ENCODE measurements at places on chromosomes 5 and 9.

DNA sequence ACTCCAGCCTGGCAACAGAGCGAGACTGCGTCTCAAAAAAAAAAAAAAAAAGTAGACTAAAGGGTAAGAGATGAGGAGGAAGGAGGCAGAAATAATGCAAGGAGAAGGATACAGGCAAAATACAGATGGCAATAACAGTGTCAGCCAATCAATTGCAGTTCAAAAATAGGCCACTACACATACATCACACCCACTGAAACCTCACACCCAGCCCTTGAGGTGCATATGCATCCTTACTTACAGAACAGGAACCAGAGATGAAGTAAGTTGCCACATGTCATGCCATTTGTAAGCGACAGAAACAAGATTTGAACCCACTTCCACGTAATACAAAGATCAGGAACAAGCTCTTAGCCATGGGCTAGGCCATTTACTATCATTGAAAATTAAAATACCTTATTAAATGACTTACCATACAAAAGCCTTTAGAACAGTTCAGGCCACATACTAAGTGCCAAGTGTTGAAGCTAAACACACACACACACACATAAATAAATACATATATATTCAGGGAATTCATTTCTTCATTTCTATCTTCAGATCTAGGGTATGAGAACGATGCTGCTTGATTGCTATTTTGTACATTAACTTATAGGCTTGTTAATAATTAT lies 98.4 kb downstream of the FNBP1 start:
- no peak for DNase-seq

DNA sequence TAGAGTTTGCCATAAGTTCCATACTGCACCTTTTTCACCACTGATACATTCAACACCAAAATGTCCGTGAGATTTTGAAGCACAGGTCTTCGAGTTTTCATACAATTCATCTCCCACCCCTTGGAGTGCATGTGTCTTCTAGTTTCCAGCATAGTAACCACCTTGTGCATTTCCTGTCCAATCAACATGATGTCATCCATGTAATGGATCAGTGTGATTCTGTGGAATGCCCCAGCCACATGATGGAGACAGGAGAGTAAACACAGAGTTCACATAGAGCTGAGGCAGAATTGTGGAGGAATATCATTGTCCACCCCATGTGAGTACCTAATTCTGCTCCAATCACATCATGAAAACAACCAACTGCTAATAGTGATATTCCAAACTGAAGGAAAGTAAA lies 441.5 kb upstream of the CDH6 start:
- DNase-seq = no peak

DNA sequence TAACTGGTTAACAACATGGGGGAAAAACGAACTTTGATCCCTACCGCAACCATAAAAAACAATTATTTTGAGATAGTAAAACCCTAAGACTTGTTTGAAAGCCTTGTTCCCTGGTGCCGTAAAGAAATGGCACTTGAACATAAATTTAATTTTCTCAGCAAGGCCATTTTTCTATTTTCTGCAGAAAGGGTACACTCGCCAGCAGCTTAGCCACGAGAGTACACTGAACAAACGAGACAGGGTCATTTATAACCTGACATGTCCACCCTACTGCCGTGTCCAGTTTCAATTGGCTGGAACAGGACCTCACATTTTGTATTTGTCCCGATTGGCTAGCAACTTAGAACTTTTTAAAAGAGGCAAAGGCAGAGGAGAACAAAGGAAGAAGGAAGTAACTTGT lies 26.8 kb downstream of the FBXW11 start:
- DNase-seq = no peak

DNA sequence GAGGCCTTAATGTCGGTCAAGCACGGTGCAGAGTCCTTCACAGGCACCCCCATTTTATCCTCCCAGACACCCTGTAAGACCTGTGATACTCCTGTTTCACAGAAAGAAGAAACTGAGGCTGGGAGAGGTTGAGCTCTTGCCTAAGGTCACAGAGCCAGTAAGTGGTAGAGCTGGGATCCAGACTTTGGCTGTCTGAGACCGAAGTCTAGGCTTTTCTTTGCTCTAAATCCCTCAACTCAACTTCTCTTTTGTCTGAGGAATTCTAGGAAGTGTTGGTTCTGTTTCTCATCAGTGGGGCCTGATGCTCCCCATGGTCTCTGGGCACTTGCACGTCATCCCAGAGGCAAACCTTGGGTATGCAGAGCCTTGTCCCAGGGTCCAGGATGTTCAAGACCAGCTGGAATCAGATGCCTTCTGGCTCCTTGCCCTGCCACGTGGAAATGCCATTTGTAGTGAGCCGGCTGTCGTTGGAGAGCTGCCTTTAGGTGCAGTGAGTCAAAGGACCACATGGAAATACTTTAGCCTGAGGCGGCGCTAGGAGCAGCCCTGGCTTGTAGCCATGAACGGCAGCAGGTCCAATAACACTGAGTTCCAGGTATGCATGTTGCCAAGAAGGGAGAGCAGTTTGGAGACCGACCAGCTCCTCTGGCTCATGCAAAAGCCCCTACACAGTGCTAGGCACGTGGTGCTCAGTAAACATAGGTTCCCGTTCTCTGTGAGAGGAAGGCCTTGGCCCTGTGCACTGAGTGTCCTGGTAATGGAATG lies 9.2 kb downstream of the DCANP1 start:
- no peak for DNase-seq

- DNase-seq = no peak
Measured at GRCh38 chr9:120891884-120892747, 15.1 kb upstream of the PHF19 start.

- no peak for DNase-seq
Measured at GRCh38 chr5:58810086-58810485, 227.2 kb downstream of the RAB3C start.

- no peak for DNase-seq
Measured at GRCh38 chr5:135526924-135527323, 8.8 kb downstream of the NEUROG1 start.

- no peak for DNase-seq
Measured at GRCh38 chr9:123978981-123979380, 32.6 kb upstream of the LHX2 start.

DNA sequence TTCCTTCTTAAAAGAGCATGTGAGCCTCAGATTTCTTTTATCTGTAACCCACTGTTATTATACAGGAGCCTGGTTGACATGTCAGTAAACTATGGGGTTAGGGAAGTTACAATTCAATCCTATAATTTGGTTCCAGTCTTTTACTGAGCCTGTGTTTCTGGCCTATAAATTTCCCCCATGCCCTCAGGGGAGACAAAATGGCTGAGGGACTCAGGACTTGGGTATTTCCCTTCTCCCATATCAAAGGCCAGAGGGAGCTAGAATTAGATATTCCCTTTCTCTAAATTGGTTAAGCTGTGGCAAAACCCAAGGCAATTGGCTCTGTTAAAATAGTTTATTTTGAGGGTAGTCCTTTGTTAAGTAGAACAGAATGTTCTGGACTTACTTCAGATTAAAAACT lies 823.2 kb downstream of the TLE1 start:
- DNase-seq = no peak

GRCh38 chr5:157721159-157721558 lies 10.1 kb upstream of the THG1L start:
- DNase-seq = no peak

- DNase-seq = no peak
Measured at GRCh38 chr5:135269931-135270421, 129.1 kb downstream of the MACROH2A1 start.

GRCh38 chr5:177389241-177390169 lies 5.3 kb downstream of the SLC34A1 start:
- peak; percentile 64 for DNase-seq

GRCh38 chr9:86926145-86926544 lies 21.2 kb downstream of the GAS1 start:
- no peak for DNase-seq

DNA sequence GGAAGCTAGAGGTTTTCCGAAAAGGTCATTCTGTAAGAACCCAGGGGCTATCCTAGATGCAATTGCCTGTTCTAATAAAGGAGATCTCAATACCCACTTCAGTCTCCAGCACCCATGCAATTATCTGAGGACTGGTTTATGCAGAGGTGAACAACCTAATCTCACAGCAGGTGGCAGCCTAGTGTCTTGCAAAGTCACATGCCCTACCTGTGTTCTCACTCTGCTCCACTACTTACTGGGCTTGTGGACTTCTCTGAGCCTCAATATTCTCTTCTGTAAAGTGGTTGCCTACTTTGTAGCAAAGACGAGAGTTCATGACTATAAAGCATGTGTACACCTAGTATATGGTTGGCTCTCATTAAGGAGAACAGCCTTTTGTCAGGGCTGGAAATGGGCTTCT lies 21.0 kb upstream of the ALDH1B1 start:
- DNase-seq = no peak

DNA sequence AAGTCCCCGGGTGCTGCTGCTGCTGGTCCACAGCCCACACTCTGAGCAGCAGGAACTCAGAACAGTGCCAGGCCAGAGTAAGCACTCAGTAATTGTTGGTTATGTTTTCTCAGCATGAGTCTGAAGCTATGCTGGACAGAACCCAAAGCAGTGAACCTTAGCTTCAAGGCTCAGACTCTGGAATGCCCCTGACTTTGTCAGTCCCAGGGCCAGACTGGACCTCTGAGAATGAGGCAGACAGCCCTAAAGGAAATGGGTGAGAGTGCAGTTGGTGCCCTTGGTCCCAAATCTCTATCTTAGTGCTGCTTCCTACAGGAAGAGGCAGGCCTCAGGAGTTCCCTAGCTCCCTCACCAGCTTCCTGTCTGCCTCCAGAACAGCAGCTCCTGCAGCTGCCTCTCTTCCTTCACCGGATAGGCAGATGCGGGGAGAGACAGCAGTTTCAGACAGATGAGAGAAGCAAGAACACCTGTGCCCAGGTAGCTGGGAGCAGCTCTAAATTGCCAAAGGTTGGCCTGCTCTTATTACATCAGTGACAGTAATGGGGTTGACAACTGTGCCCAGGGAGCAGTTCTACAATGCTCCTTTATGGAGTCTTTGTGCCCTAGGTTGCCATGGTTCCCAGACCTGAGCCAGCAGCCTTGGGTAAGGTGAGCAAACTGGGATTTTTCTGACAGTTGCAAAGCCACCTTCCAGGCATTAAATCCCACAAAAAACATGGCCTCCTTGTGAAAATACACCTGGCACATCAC lies 82.2 kb upstream of the CXCL14 start:
- no peak for DNase-seq

GRCh38 chr9:16959391-16959790 lies 88.9 kb upstream of the BNC2 start:
- DNase-seq = no peak

GRCh38 chr5:126998201-126998631 lies 32.1 kb downstream of the MARCHF3 start:
- no peak for DNase-seq

DNA sequence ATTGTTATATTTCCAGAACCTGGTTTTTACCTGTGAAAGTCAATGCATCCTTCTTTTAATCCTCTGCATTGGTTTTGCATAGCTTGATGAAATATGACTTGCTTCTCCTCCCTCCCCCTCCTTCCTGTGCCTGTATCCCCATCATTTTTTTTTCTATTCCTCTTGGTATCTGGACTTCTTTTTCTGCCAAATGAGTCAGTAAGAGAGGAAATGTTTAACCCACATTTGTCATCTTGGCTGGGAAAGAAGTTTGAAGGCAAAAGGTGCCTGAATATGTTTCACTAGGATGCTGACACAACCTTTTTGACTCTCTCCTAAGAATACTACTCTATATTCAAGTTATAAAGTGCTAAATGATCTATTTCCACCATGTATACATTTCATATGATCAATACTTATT lies 35.5 kb upstream of the CDKN2B start:
- no peak for DNase-seq

GRCh38 chr5:137403869-137404268 lies 95.3 kb downstream of the SPOCK1 start:
- DNase-seq = no peak

DNA sequence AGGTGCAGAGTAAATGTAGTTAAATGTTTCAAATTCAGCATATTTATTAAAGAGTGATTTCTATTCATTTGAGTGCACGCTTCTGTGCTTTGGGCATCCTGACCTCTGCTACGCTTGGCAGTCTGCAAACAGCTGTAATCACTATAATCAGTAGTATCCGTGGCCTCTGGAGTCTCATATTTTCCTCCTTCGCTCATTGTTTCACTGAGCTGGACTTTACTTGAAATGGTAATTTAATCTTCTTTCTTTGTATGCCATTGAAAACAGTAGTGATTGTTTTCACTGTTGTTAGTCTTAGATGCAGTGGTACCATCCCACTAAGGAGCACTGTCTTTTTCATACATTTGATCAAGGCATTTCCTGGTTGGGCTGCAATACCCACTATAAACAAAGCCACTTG lies 43.5 kb upstream of the CAVIN4 start:
- no peak for DNase-seq

GRCh38 chr9:18739641-18740318 lies 265.8 kb downstream of the ADAMTSL1 start:
- DNase-seq = no peak

GRCh38 chr9:7368410-7369292 lies 430.9 kb downstream of the DMAC1 start:
- DNase-seq = no peak

- no peak for DNase-seq
Measured at GRCh38 chr9:34454571-34455065, 3.8 kb downstream of the FAM219A start.

DNA sequence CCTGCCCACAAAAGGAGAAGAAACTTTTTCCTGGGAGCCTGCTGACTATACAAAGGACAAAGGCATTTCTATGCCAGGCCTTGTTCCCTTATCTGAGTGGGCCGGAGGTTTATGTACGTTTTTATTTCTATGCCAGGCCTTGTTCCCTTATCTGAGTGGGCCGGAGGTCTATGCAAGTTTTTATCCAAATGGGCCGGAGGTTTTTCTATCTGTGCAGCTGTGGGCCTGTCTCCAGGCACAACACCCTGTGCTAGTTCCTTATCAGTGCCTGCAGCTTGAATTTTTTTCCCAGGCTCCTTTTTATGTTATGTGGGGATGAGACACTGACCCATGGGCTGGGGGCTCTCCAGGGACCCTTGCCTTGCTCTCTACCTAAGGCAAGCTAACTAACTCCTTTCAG lies 5.5 kb downstream of the SLC25A2 start:
- DNase-seq = no peak

- DNase-seq = no peak
Measured at GRCh38 chr9:105023788-105024187, 95.8 kb upstream of the ABCA1 start.

DNA sequence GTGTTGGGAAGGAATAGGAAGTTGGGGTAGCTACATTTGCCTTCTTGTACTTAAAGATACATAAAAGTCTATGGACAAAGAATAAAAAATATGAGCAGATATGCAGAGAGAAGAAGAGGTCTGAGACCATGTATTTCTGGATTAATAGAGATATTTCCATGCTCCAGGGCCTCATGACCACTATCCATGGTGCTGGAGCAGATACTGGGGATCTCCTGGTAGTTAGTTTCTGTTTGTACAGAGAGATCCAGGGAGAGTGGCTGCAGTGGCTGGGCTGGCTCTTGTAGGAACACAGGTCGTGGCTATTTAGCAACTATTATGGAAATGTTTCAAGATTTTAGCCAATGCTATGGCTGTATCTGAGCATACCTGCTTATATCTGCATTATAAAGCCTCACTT lies 184.2 kb upstream of the TMEM161B start:
- no peak for DNase-seq

Data from smooth muscle cell of the brain vasculature (primary cell).